Stimulated activated naive CD8-positive, alpha-beta T cell treated with anti-CD3 and anti-CD28 coated beads, Interleukin-15, Interleukin-2, amounts not matched to agents 100 U/mL and 50 U/mL, for 24 hours (primary cell): ENCODE measurements at places on chromosomes 6 and 20.

GRCh38 chr6:150078788-150079187 lies 9.9 kb upstream of the ULBP3 start:
- DNase-seq, result no peak

GRCh38 chr6:112087916-112088315 lies 525 bp downstream of the FAM229B start:
- no peak for DNase-seq

GRCh38 chr6:163663575-163663974 lies 249.1 kb downstream of the QKI start:
- no peak for DNase-seq

- DNase-seq, result no peak
These were observed 172.8 kb upstream of the CITED2 start for GRCh38 chr6:139547122-139547776.

DNA sequence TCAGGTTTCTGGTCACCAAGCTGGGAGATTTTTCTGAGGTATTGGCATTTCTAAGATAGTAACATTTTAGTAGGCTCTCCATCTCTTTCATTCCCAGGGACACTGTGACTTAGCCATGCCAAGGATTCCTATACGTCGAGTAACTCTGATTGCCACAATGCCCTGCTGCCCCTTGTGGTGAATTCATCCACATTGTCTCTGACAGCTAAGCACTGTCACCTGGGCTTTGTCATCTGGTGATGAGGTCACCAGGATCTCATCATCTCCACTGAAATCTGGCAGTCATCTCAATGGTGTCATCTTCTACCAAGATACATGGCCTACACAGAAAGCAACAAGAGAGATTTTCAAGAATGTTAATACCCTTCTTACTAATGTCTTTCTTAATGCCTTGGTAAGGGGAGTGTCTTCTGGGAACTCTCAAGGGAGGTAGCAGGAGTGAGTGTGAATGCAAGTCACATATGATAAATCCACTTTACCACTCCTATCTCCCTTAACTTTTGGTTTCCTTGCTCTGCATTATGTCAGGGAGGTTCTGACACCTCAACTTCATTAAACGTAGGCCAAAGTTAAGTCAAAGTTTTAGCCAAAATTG lies 246.7 kb downstream of the CD109 start:
- no peak for DNase-seq
